Breast epithelium (tissue), 4 donors: ENCODE measurements at places on chromosomes 3 and 15. TPM values are rescaled to one million over a fixed set of nuclear protein-coding genes. Genes with fewer than 3 reads are reported as not detected.
A peak's percentile ranks its signal among the peaks of the same experiment; 100 is the strongest.

GRCh38 chr3:194957743-194958240, 272.1 kb downstream of the FAM43A start:
- no peaks in the 10 kb centered on the region for H3K4me1 ChIP-seq
- no peak overlapping the region for H3K27ac ChIP-seq
- no peak overlapping the region for H3K4me3 ChIP-seq
- no peaks in the 10 kb centered on the region for H3K36me3 ChIP-seq
- H3K27me3 ChIP-seq: no peaks in the 10 kb centered on the region

- DNase-seq: no peak
- no peak overlapping the region for H3K4me3 ChIP-seq
- no peaks in the 10 kb centered on the region for H3K36me3 ChIP-seq
- no peak overlapping the region for H3K27ac ChIP-seq
- H3K4me1 ChIP-seq: no peaks in the 10 kb centered on the region
Observed at GRCh38 chr3:157271283-157271882, 111.4 kb upstream of the CCNL1 start.

GRCh38 chr3:136251511-136251910, 1.4 kb downstream of the PCCB start:
- no peak for DNase-seq
- H3K4me3 ChIP-seq: peak overlapping the region; percentile 66
- H3K4me1 ChIP-seq: no peaks in the 10 kb centered on the region
- H3K36me3 ChIP-seq: no peaks in the 10 kb centered on the region
- no peaks in the 10 kb centered on the region for H3K27me3 ChIP-seq

DNA sequence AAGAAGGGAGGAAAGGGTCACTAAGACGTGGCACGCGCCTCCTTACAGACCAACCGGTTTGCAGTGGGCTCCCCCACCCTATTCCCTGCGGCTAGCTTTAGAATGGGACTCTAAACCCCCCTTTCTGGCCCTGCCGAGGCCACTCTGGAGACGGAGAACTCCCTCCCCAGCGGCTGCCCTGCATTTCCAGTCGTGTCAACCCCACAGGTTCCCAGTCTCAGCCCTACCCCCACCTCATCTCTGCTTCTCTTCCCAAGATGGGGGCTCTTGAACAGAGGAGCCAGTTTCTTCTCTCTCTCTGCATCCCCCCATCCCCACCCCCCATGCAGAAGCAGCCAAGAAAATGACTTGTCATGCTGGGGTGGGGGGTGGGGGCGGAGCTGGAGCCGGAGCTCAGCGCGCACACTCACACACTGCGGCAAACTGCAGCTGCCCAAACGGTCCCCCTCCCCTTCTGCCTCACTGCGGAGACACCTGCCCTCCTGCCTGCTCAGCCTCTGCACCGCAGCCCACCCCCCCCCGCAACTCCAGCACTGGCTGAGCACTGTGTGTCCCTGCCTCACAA, 871 bp downstream of the MAP1A start:
- H3K27ac ChIP-seq: peak overlapping the region; percentile 50
- no peaks in the 10 kb centered on the region for H3K36me3 ChIP-seq
- H3K27me3 ChIP-seq: no peaks in the 10 kb centered on the region
- DNase-seq: no peak

DNA sequence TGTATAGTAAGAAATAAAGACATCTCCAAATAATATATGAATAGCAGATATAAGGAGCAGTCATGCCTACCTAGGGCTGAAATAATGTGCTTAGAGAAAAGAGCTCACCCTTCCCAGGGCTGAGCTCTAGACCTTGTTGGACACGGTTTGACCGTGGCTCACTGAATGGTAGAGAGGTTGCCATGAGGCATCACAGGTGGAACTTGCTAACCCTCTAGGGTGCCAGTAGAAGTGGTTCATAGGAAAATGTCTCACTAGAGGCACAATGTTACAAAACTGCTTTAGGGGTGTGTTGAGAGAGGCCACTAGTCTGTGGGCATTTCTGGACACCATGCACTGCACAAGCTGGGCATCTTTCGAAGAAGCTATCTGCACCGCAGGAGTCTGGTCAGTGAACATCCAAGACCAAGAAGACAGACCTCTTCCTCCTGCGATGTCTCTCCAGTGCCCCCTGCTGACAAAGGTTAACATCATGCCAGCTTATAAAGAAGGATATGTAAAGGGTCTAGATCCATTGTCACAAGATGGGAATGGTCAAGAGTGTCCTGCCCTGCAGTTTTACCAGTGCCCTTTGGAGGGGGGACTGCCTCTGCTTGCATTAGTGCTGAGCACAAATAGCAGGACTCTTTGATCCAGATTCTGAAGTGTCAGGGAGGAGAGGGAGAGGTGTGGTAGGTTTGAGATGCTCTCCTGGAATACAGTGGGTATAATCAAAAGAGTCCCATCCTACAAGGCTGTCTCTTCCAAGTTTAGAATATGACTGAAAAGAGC, 266.8 kb downstream of the ZNF385D start:
- H3K27ac ChIP-seq: no peak overlapping the region
- no peaks in the 10 kb centered on the region for H3K36me3 ChIP-seq
- H3K27me3 ChIP-seq: no peaks in the 10 kb centered on the region
- DNase-seq: no peak
- H3K4me3 ChIP-seq: no peak overlapping the region

- no peak overlapping the region for H3K27ac ChIP-seq
- peaks cover 8% of the 10 kb centered on the region for H3K27me3 ChIP-seq
- H3K36me3 ChIP-seq: no peaks in the 10 kb centered on the region
Observed at GRCh38 chr3:134084242-134084950, 54.7 kb upstream of the SLCO2A1 start.

DNA sequence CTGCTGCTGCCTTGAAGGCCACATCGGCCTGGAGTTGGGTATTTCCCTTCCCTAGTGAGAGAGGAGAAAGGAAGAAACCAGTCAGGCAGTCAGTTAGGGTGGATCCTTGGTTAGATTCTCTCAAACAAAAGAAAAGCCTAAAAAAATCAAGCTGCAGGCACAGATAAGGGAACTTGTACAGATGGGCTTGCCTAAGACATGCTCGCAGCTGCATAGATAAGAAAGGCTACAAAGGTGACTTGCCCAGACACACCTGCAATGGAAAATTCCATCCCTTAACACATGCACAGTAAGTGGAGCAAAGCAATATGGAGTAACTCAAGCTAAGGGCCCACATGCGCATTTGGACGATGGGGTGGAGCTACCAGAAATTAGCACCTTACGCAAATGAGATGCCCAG, 199.7 kb upstream of the ARPP21 start:
- H3K27ac ChIP-seq: no peak overlapping the region
- H3K4me1 ChIP-seq: no peaks in the 10 kb centered on the region
- H3K36me3 ChIP-seq: no peaks in the 10 kb centered on the region
- no peaks in the 10 kb centered on the region for H3K27me3 ChIP-seq
- no peak for DNase-seq
- H3K4me3 ChIP-seq: no peak overlapping the region

DNA sequence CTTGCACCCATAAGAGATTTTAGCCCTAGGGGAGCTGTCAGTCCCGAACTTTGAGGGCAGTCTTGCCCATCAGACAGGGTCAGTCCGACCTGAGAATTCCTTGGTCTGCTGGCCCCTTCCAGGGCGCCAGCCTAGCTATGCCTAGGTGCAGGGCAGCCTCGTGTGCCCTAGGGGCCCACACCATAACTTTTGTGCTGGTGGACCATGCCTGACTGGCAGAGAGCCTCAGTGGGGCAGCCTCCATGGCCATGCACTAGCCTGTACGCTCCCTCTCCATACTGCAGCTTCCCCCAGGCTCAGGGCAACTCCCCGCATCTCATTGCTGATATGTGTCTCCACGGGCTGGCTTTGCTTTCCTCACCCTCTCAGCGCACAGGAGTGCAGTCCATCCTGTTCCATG, 835.8 kb upstream of the ALCAM start:
- no peak overlapping the region for H3K27ac ChIP-seq
- DNase-seq: no peak
- H3K4me1 ChIP-seq: no peaks in the 10 kb centered on the region
- no peak overlapping the region for H3K4me3 ChIP-seq

- no peak overlapping the region for H3K4me3 ChIP-seq
- H3K4me1 ChIP-seq: no peaks in the 10 kb centered on the region
- no peak overlapping the region for H3K27ac ChIP-seq
- DNase-seq: no peak
- no peaks in the 10 kb centered on the region for H3K27me3 ChIP-seq
Observed at GRCh38 chr15:50229336-50229735, 36.2 kb downstream of the HDC start.

DNA sequence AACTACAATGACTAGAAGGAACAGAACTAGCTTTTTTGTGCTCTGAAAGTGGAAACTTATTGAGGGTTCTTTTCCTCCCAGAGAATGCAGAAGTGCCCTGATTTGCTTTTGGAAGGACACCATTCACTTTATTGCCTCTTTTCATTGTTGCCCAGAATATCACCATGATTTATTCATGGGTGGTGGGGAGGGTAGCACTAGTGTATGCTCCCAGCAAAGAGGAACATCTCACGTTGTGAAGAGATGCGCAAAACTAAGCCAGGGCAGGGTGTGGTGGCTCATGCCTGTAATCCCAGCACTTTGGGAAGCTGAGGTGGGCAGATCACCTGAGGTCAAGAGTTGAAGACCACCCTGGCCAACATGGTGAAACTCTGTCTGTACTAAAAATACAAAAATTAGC, 31.4 kb downstream of the FLNB start:
- no peaks in the 10 kb centered on the region for H3K36me3 ChIP-seq
- H3K27ac ChIP-seq: peak overlapping the region; percentile 22
- no peaks in the 10 kb centered on the region for H3K27me3 ChIP-seq
- DNase-seq: no peak
- no peak overlapping the region for H3K4me3 ChIP-seq
- H3K4me1 ChIP-seq: peaks cover 10% of the 10 kb centered on the region

DNA sequence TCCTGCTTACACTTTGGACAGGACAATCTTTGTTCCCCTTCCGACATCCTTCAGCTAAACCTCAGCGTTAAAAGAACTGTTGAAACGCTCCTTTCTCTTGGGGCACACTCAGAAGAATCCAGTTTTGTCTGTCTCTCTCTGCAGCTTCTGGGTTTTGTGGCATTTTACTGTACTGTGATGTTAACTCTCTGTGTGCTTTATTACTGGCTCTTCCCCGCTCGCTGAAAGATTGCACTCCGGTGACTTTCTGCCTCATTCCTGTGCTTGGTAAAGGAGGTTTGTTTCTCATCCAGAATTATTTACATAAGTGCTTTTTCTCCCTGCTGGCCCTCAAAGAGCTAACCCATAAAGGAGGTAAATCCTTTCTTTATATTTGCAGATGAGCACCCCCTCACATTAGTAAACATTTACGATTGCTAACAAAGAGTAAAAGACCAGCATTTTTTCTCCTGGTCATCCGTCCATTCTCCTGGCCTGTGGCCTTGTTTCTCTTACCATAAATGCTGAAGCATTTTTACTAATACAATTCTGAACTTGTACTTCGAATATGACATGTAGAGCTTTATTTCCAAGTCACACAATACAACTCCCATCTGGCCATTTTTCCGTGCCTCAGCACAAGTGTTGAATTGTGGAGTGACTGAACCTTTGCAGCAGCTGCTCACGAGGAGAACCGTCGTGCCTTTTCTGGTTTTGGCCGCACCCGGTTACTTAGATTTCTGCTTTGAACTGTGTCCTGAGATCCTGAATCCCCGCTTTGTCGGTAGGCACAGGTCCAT, 69.3 kb upstream of the RPL35A start:
- no peaks in the 10 kb centered on the region for H3K36me3 ChIP-seq
- H3K27ac ChIP-seq: no peak overlapping the region
- H3K4me1 ChIP-seq: no peaks in the 10 kb centered on the region
- no peak for DNase-seq
- no peaks in the 10 kb centered on the region for H3K27me3 ChIP-seq

GRCh38 chr3:146033950-146034349, 127.0 kb downstream of the PLOD2 start:
- no peaks in the 10 kb centered on the region for H3K27me3 ChIP-seq
- DNase-seq: no peak
- H3K36me3 ChIP-seq: no peaks in the 10 kb centered on the region
- no peaks in the 10 kb centered on the region for H3K4me1 ChIP-seq
- H3K4me3 ChIP-seq: no peak overlapping the region
- no peak overlapping the region for H3K27ac ChIP-seq

DNA sequence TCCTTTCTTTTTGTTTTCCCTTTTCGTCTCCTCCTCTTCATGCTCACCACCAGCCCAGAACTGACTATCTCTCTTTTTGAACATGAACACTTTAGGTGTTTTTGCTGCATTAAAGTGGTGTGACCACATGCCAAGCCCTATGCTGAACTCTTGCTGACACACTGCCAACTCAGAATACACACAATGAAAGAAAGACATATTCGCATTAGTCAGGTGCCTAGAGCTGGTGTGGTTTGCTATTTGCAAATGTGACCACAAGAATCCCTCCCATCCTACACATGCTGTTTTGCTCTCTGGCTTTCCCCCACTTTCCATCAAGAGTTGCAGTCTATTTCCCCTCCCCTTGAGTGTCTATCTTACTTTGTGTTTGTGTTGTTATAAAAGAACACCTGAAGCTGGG, 967.8 kb upstream of the CFAP20DC start:
- H3K27ac ChIP-seq: no peak overlapping the region
- H3K36me3 ChIP-seq: no peaks in the 10 kb centered on the region
- H3K4me3 ChIP-seq: no peak overlapping the region
- no peaks in the 10 kb centered on the region for H3K27me3 ChIP-seq

DNA sequence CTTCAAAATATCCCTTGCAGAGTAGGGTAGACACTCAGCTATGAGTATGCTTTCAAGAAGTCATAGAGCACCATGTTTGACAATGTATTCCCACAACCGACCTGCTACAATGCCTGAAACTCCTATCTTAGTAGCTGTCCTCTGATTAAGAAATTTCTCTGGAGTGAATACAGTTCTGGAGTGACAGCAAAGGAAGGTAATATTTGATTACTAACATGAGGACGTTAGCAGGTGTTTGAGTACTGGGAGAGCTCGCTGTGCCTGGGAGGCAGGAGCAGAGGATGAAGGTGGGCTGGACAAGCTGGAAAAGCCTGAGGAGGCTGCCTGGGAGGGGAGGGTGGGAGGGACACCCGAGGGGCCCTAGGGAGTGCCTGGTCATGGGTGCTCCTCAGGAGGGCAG, 42.9 kb downstream of the PARP15 start:
- DNase-seq: no peak
- no peaks in the 10 kb centered on the region for H3K36me3 ChIP-seq
- no peak overlapping the region for H3K27ac ChIP-seq
- H3K4me1 ChIP-seq: no peaks in the 10 kb centered on the region
- H3K4me3 ChIP-seq: no peak overlapping the region

DNA sequence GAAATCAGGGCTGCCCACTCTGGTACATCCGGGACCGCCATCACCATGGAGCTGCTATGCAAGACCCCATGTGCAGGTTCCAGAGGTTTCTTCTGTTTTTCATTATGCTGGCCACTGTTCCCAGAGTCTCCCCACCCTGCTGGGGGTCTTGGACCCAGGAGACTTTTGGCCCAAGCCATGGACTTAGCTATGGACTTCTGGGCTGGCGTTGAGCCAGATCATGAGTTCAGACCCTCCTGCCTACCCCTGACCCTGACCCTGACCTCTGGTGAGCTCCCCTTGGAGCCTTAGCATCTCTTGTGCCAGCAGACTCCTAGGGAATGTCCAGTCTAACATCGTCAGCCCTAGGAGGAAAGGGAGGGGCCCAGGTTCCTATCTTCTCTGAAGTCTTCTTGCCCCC, 25.3 kb downstream of the SLC28A1 start:
- DNase-seq: no peak
- H3K4me1 ChIP-seq: peaks cover 25% of the 10 kb centered on the region
- H3K27ac ChIP-seq: peak overlapping the region; percentile 96
- H3K36me3 ChIP-seq: no peaks in the 10 kb centered on the region
- no peaks in the 10 kb centered on the region for H3K27me3 ChIP-seq

PPM1M gene
- total RNA-seq: 31.2 TPM

BMF gene
- total RNA-seq: 8.2 TPM

SAMD7 gene
- not detected for total RNA-seq

NT5DC2 gene
- total RNA-seq: 35.7 TPM

CYP8B1 gene
- total RNA-seq: not detected

RARRES1 gene
- 568 TPM for total RNA-seq

ZCWPW2 gene
- total RNA-seq: 2.3 TPM

MELTF gene
- 58.2 TPM for total RNA-seq

WDR72 gene
- total RNA-seq: 1.2 TPM

MFGE8 gene
- total RNA-seq: 457 TPM

NR1I2 gene
- 0.32 TPM for total RNA-seq

PLCL2 gene
- total RNA-seq: 17.0 TPM

CYP19A1 gene
- 1.0 TPM for total RNA-seq
